ENCODE measurements at places on chromosomes 6 and 20.

GRCh38 chr6:166512567-166512966, 73.9 kb downstream of the RAMACL start:
- peak; percentile 46 for DNase-seq

DNA sequence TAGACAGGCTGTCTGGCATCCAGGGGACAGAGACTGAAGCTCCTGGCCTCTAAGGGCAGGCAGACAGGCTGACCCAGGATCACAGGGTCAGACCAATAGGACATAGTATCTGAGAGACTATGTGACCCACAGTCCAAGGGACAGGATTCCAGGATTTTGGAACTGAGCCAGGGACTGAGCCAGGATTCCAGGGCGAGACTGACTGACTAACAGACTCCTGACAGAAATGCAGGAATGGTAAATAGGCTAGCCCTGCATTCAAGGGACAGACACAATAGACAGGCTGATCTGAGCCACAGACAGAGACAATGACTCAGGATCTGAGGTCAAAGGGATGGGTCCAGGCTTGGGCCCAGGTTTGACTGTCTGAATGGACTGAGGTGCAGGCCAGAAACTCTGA, 19.8 kb downstream of the XKR7 start:
- no peak for DNase-seq

DNA sequence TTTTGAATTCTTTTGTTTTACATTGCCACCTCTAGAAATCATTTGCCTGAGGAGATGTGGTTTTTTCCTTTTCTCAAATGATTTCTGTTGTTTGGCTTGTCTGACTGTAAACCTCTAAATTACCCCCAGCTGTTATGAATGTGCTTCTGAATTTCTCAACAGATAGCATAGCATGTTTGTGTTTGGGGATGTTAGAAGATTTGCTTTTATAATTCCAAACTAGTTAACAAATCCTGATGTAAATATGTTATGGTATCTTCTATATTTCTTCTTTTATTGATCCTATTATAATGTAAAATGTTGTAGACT, 31.6 kb upstream of the EZR start:
- DNase-seq, result no peak

DNA sequence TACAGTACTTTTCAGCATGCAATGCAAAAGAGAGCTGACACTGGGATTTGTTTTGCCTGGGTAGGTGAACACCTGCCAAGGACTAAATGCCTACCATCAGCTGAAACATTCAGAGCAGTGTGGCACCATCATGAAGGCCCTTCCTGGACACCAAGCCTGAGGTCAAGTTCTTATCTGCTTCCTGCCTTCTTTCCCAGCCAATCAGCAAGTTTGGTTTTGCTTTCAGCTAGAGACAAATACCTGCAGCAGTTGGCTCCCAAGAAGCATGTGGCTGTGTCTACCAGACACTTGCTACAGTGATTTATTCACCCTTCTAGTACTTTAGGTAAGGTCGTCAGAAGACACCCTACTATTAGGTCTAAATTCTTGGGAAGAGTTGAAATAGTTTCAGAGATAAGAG, 112.8 kb downstream of the TBX18 start:
- DNase-seq, result no peak

DNA sequence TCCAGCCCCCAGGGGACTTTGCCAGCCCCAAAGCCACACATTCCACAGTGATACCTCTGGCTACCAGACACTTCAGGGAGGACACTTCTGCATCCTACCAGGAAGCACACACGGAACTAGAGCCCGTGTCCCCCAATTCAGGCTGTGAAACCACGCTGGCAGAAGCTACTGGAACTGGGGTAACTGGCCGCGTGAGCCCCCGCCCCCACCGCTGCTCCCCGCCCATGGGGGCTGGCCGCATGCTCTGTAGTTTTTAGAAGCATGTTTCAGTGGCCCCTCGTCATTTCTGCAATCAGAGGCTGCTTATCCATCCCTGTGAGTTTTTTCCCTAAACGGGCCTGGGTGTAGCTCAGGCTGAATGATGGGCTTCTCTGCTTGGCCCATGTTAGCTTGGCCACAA, 28.7 kb upstream of the AAR2 start:
- no peak for DNase-seq

DNA sequence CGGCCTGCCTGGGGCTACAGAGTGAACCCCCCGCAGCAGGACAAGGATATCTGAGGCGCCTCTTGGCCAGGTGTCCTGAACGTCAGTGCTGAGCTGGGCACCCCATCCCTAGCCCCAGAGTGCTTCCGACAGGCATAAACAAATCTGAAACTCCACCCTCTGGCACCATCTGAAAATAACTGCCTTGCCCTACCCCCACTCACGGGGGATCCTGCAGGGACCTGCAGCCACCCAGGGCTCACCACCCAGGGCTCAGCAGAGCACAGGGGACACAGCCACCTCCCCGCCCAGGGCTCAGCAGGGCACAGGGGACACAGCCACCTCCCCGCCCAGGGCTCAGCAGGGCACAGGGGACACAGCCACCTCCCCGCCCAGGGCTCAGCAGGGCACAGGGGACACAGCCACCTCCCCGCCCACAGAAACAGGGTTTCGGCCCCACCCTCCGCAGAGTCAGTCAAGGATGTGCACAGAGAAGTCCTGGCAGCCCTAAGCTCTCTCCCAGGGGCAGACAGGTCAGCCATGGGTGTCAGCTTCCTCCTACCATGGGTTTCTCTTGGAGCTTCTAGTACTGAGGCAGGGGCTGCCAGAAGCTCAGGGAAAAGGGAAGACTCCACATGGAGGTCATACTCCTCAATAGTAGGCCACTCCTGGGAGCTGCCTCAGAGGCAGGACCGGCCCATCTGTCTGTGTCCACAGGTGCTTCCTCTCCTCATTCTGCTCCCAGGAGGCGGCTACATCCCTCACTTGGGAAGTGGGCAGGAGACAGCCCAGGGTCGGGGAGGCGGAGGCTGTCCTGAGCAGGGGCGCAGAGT, 4.6 kb downstream of the UCKL1 start:
- DNase-seq, result no peak

Data from stimulated activated CD4-positive, alpha-beta T cell treated with anti-CD3 and anti-CD28 coated beads, Interleukin-4, amount 100 ng/mL, for 1 hour (primary cell).